ENCODE measurements at places on chromosomes 1 and 21.

GRCh38 chr1:189708674-189709073 is 769.0 kb downstream of the BRINP3 start:
- no peak for DNase-seq

- DNase-seq = no peak
These were observed 1.7 kb upstream of the EPS15 start for GRCh38 chr1:51520700-51521248.

GRCh38 chr1:203320591-203321272 is 15.4 kb downstream of the BTG2 start:
- no peak for DNase-seq

DNA sequence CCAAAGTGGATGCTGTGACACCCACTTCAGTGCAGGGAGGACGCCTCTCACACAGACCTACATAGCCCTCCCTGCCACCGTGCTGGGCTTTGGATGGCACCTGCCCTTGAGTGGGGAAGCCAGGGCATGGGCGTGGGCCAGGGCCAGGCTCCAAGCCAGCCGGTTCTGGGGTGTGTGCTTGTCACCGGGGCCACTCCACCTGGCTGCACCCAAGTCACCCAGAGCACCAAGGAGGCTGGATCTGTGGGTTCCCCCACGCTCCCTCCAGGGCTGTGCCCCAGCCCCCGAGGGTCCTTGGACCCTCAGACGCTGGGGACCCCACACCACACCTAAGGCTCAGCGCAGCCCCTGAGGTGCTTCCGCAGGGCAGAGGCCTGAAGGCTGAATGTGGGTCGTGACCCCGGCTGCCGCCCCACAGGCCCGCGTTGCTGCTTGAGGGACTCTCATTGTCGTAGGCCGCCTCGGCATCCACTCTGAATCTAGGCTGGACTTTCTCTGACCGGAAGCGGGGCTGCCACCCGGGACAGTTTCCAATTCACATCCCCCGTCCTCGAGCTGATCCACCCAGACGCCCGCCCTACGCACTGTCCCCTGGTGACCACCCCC is 1.5 kb downstream of the MXRA8 start:
- DNase-seq = no peak

DNA sequence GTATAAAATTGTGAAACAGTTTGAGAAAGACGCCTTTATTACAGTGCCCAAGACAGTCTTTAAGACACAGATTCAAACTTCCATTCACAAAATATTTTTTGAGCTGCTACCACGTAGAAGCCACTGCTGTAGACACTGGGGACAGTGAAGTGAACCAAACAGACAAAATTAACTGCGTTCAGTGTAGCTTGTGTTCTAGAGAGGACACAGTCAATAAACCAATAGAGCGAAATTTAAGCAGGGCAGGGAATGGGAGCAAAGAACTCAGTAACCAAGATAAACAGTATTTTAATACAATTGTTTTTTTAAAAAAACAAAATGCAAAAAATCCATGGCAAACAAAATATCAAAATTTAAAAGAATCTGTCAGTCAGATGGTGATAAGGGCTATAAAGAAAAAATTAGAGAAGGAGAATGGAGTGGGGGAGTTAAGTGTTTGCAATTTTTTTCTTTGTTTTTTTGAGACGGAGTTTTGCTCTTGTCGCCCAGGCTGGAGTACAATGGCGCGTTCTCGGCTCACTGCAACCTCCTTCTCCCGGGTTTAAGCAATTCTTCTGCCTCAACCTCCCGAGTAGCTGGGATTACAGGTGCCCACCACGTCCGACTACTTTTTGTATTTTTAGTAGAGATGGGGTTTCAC is 719 bp upstream of the PARS2 start:
- DNase-seq = no peak

GRCh38 chr21:34691390-34692032 is 22.7 kb downstream of the CLIC6 start:
- DNase-seq = no peak

GRCh38 chr1:19786988-19787423 is 12.7 kb downstream of the TMCO4 start:
- no peak for DNase-seq

DNA sequence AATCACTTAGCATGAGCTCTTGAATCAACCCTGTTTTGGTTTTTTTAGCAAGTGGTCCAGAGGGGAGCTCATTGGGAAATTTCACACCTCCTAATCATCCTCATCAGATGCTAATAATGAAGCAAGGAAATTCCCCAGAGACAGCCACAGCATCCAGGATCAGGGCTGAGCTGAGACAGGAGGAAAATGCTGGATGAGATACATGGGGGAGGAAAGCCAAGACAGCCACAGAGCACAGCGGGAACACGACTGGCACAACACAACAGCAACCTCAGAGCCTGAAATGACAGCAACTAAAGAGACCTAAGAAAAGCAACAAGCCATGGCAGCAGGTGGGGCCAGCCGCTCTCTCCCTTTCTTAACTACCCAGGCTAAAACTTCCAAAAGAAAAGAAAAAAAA is 70.4 kb downstream of the UBR4 start:
- DNase-seq = no peak

- DNase-seq = no peak
These were observed 25.4 kb upstream of the VWA5B1 start for GRCh38 chr1:20265250-20265649.

DNA sequence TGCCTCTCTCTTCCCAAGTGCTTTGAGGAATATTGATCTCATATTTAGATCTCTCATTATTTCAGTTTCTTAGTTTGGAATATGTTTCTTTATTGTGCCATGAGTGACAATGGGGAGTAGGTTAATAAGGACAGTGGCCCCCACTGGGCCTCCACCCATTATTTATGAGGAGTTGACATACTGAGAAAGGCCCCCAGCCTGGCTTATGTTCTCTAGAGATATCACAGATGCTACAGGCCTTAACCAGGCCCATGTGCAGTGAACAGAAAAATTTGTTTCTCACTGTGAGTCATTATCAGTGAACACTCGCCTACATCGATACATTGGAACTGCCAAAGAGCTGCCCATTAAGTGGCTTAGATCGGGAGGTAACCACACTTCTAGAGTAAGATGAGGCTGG is 35.7 kb upstream of the SYT6 start:
- DNase-seq = no peak

Measured in stimulated activated CD8-positive, alpha-beta memory T cell treated with anti-CD3 and anti-CD28 coated beads, Interleukin-15, amount 100 ng/mL, for 48 hours (primary cell).